Stimulated activated CD4-positive, alpha-beta T cell treated with anti-CD3 and anti-CD28 coated beads, Interleukin-1b, Interleukin-23, amount 100 ng/mL, for 1 hour (primary cell): ENCODE measurements at places on chromosomes 1 and 21.

- no peak for DNase-seq
Measured at GRCh38 chr1:212366901-212367300, 47.8 kb downstream of the PACC1 start.

DNA sequence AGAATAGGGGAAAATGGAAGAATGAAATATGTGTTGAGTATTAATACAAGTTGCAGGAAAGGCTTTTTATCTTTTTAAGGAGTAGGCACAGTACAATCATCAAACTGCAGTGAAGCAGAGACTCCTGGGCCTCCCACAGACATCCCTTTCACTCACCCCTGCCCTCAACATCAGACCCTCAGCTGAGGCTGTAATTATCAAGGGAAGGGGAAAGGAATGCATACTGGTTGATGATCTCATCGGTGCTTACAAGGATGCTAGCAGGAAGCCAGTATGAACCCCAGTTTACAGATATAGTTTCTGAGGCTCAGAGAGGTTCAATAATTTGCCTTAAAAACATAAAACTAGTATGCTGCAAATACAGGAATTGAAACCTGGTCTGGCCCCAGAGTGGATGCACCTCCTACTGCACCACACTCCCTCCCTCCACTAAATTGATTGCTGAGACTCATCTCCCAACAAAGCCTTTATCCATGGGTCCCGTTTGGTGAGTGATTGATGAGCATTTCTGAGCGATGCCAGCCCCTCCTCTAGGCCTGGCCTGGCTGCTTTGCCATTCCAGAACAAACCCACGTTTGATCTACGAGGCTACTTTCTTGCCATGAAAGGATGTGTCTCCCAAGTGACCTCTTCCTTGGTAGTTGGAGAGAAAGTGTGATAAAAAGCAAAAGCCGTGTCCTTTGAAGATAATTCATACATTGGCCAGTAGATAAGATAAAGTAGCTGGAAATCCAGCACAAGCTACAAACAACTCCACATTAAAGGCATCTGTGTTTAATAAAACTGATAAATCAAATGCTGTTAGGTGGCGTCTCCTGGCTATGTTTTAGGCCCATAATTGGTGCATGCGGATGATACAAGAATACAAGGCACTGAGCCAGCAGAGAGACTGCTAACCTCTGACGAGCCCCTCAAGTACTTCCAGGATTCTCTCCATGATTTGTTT lies 233.9 kb upstream of the CAMK1G start:
- no peak for DNase-seq

DNA sequence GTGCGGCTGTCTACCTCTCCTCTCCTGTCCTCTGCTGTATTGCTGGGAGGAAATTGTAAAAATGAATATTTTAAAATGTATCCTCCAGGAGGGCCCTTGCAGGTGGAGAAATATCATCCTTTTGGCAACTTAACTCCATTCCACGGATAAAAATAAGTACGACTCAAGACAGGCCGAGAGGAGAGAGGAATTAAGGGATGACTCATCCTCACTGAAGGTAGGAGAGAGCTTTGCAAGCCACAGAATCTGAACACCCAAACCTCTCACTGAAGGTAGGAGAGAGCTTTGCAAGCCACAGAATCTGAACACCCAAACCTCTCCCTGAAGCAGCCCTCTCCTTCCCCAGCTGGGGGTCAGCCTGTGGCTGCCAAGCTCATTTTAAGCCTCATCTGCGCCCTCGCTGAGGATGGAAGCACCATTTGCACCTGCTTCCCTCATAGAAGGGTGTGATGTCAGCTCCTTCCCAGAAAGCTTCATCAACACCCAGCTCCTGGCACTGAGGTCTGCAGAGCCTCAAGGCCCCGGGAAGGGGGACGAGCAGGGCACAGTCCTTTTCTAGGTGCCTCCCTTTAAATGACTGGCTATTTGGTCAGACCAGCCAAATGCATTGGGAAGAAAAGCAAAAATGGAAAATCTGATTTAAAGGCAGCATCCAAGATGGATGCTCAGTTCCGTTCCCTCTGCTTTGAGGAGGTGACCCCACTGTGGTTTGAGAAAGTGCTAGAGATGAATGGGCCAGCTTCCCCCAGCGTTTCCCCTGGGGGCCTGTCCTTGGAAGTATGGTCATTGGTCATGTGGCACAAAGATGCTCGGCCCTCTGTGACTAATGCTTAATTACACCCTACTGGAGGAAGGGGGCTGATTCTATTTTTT lies 12.9 kb upstream of the SELENON start:
- no peak for DNase-seq

- no peak for DNase-seq
Measured at GRCh38 chr1:91894036-91894761, 8.2 kb upstream of the TGFBR3 start.

GRCh38 chr1:110627764-110628163 lies 21.6 kb upstream of the KCNA2 start:
- DNase-seq: no peak

- DNase-seq: no peak
Measured at GRCh38 chr21:36859744-36860501, 106.5 kb downstream of the HLCS start.

GRCh38 chr1:224615861-224616755 lies at the start of gene CNIH3:
TSS of gene CNIH3 (plus strand) at chr1:224616317. CDS start at chr1:224617175, 858 bp downstream.
- no peak for DNase-seq

GRCh38 chr1:89466307-89466930 lies 58.2 kb upstream of the LRRC8B start:
- no peak for DNase-seq

GRCh38 chr1:47232187-47232874 lies at the start of gene TAL1:
TSS of gene TAL1 (minus strand) at chr1:47232225. CDS start at chr1:47225888, 6,337 bp downstream.
- DNase-seq: no peak

DNA sequence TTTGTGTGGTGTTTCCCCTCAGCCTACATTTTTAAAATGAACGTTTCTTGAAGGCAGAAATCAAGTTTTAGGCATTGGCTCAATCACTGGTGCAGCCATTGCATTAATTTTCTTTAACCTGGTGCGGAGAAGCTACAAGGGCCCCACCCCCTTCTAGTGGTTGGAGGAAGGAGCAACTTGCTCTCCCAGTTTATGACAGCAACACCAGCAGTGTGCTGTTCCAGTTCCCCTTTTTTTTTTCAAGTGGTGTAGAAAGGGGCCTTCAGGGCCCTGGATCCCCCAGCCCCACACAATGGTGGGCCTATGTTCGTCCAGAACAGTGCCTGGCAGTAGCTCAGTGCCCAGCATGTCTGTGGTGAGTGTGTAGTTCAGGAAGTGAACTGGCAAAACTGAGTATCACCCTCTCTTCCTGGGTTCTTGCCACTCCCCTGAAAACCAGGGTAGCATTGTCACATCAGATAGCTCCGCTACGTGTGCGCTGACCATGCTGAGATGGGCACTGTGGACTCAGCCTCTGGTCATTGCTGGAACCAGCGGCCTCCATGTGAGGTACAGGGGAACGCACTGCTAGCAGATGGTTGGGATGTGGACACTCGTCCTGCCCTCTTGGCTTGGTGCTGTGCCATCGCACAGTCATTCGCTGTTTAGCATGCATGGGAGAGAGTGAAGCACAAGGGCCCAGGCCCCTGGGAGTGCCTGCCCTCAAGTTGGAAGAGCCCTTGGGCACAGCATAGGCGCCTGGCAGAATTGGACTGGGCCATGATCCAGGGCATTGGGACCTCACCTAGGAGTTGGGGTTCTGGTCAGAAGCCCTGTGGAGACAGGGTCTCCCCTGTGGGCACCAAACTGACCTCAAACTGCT lies 7.2 kb downstream of the ARF1 start:
- no peak for DNase-seq

DNA sequence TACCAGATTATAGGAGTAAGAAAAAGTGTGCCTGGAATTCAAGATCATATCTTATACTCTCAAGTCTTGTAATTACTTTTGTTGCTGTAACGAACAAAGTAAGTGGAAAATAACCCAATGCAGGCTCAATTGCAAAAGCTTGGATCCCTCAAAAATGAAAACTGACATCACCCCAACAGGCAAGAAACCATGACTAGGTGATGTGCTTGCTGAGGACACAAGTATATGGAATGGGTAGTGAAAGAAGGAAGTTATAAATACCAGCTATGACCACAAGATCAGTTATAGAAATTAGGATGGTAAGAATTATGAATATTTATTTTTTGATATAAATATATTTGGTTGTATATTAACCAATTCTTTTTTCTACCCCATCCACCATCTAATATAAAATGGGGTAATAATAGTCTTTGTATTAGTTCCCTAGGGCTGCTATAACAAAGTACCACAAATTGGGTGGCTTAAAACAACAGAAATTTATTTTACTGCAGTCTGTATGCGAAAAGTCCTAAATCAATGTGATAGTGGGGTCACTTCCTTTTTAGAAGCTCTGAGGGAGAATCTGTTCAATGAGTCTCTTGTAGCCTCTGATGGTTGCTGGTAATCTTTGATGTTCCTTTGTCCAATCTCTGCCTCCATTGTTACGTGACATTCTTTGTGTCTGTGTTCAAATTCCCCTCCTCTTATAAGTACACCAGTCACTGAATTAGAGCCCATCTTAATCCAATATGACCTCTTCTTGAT lies 45.0 kb downstream of the DUSP10 start:
- no peak for DNase-seq

- DNase-seq: no peak
Measured at GRCh38 chr1:177488722-177489121, 318.0 kb downstream of the BRINP2 start.

GRCh38 chr1:119858126-119858525 lies 38.2 kb downstream of the ADAM30 start:
- DNase-seq: no peak

DNA sequence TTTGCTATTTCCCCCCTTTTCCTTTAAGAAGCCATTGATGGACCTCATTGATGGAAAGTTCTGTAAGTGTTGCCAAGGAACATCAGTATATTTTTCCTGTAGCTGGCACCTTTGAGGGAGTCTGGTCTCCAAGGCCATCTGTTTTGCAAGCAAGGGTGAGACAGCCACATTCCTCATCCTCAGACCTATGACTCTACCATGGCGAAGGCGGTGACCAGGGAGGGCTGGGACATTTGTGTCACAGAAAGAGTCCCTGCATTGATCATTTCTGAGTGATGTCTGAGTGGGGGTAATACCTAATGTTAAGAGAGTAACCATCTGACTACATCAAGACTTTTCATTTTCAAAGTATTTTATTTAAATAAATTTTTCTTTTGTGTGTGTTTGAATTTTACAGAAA lies 35.4 kb downstream of the KIAA0040 start:
- DNase-seq: no peak

GRCh38 chr1:211739671-211740411 lies 64.4 kb upstream of the NEK2 start:
- no peak for DNase-seq

GRCh38 chr21:46178961-46179360 lies 5.3 kb downstream of the SPATC1L start:
- no peak for DNase-seq

- DNase-seq: no peak
Measured at GRCh38 chr21:43645136-43645891, 14.0 kb downstream of the HSF2BP start.

GRCh38 chr1:25771221-25772114 lies 28.5 kb upstream of the SELENON start:
- no peak for DNase-seq

GRCh38 chr1:100532645-100533044 lies 5.3 kb upstream of the GPR88 start:
- no peak for DNase-seq

GRCh38 chr1:183246436-183246835 lies 60.4 kb downstream of the LAMC2 start:
- no peak for DNase-seq

GRCh38 chr1:50976111-50976889 lies 6.3 kb downstream of the CDKN2C start:
- no peak for DNase-seq

DNA sequence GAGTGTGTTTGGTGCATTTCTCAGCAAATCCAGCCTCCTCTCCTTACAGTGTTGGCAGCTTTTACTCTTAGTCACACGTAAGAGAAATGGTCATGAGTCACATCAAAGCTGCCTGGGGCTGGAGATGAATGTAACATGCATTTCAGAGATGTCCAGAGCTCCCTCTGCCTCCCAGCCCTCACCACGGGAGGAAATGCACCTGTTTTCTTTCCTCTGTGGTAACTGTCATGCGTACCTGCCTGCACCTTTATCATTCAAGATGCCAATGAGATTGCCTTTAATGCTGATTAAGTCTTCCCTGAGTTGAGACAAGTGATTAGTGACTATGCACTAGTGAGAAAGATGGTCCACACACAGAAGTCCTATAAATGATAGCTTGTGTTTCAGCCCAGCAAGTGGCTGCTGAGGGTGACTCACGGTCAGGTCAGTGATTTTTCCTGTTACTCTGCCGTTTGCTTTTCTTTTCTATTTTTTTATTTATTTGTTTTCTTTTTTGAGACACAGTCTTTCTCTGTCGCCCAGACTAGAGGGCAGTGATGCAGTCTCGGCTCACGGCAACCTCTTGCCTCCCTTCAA lies 277.3 kb upstream of the FMN2 start:
- no peak for DNase-seq

DNA sequence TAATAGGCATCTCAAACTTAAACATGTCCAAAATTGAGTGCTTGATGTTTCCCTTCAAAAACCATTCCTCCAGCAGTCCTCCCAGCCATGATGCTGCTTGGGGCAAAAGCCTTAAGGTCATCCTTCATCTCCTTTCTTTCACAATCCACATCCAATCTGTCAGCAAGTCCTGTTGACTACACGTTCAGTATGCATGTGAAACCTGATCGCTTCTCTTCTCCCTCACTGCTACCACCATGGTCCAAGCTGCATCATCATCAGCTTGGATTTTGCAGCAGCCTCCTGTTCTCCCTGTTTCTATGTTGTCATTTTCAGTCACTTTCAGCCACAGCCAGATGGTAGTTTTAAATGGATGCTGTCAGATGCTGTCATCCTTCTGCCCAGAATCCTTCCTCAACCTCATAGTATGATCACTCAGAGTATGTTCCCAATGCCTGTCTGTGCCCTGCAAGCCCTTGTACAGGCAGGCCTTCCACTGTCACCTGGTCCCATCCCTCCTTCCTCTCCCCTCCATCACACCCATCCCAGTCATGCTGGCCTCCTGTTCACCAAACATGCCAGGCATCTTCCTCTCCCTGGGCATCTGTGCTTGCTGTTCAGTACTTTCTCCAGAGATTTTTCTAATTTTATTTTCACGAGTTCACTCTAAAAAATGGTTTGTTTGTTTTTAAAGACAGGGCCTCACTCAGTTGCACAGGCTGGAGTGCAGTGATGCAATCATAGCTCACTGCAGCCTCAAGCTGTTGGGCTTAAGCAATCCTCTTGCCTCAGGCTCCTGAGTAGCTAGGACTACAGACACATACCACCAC lies 66.0 kb downstream of the SYDE2 start:
- DNase-seq: no peak

DNA sequence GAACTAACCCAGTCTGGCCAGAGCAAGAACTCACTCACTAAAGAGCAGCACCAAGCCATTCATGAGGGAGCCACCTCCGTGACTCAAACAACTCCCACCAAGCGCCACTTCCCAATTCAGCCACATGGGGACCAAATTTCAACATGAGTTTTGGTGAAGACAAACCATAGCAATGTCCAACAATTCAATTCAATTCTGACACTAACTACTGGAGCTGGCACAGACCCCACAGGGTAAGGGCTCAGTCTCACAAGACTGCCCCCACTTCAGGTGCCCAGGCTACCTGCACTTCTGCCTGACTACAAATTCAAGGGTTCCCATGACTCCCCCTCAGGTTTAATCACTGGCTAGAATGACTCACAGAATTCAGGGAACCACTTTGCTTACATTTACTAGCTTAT lies 48.8 kb upstream of the RAP1A start:
- no peak for DNase-seq

GRCh38 chr1:27687906-27688305 lies 15.9 kb upstream of the IFI6 start:
- no peak for DNase-seq
